ENCODE measurements at places on chromosomes 4 and X.
A peak's percentile ranks its signal among the peaks of the same experiment; 100 is the strongest.

GRCh38 chr4:71009890-71010588, 16.6 kb downstream of the DCK start:
- no peak for DNase-seq

- no peak for DNase-seq
Measured at GRCh38 chr4:173177232-173177631, 8.6 kb downstream of the GALNT7 start.

DNA sequence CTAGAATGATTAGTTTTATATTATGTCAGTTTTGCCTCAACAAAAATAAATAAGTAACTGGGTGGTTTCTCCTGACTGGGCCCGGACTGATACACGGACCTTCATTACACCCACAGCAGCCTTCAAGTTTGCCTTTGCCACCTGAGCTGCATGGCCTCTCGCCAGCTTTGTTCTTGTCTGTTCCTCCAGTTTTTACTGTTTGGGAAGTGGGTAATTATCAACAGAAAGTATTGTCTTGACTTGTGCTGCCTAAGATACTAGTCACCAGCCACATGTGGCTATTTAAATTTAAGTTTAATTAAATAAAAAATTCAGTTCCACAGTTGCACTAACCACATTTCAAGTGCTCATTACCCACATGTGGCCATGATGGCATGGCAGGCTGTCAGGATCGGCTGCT, 74.7 kb upstream of the INTU start:
- no peak for DNase-seq

- no peak for DNase-seq
Measured at GRCh38 chr4:131316086-131316485, 1833.0 kb upstream of the PCDH10 start.

- no peak for DNase-seq
Measured at GRCh38 chr4:45316257-45316656, 589.9 kb upstream of the GNPDA2 start.

GRCh38 chrX:49840679-49841078, 11.6 kb downstream of the PAGE4 start:
- DNase-seq: no peak

DNA sequence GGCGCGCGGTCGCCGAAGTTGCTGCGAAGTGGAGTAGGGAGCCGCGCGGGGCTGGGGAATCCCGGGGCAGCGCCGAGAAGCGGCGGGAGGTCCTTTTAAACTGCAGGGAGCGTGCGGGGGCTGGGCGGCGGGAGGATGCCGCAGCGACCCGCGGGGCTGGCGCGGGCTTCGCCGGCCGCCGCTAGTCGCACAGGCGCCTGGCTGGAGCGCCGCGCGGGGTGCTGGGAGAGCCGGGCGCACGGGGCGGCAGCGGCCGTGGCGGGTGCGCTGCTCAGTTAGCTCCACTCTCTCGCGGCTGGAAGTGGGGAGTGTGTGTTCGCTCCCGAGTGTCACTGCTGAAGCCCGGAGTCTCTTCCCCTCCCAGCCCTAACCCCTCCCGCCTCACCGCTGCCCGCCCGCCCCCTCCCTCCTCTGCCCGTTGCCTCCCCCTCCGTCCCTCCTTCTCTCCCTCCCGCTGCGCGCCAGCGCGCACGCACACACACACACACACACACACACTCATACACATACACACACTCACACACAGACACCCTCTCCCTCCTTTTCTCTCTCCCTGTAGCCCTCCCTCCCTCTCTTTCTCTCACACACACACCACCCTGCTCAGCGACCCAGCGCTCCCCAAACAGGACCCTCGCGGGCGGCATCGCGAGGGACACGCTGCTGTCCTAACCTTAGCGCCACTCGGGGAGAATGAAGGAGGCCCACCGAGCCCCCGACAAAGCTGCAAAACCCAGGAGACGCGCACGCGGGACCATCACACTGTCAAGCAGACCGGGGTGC, at the start of gene NDNF:
Gene NDNF, minus strand, starts transcription at position 312 of the 780 bp plus-strand sequence. CDS start 26,698 bp downstream, outside the sequence.
- DNase-seq: no peak

GRCh38 chr4:172521248-172521647, 647.4 kb upstream of the GALNT7 start:
- DNase-seq: no peak

GRCh38 chr4:38366997-38367396, 297.0 kb upstream of the KLF3 start:
- DNase-seq: no peak

GRCh38 chrX:123959281-123960063, 2.0 kb upstream of the STAG2 start:
- no peak for DNase-seq

DNA sequence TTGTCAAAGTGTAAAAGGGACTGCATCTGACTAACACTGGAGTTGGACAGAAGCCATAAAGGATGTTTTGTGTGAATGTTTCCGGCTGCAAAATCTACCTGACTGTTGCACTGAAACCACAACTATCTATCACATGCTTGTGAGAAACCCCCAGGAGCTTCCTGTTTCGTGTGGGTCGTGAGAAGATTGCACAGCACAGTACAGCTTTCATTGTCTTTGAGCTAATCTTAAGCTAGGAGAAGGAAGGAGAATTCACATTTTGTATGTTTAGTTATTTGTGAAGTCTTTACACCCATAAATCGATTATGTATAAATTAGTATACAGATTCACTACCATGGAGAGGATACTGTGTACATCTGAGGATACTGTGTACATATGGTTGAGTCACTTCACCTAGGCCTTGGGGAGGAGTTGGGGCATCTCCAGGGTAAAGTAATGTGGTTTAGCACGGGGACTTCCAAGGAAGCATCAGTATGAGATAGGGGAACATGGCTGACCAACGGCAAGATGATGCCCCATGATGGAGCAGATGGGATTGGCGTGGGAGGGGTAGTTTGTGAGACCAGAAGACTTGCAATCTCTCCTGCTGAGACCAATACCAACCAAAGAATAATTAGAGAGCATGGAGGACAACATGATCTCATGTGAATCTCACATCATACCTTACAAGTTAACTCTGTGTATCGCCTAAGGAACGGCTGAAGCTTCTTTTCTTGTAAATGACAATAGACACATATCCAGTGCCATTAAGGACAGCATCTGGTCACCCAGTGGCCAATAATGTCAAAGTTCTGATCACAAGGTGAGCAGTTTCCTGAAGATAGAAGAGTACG, 43.1 kb upstream of the FAM9C start:
- DNase-seq: no peak

- DNase-seq: no peak
Measured at GRCh38 chrX:44997282-44997812, 124.4 kb downstream of the KDM6A start.

- DNase-seq: no peak
Measured at GRCh38 chr4:123966990-123967769, 570.6 kb downstream of the SPRY1 start.

- no peak for DNase-seq
Measured at GRCh38 chrX:12411831-12412230, 273.6 kb downstream of the FRMPD4 start.

DNA sequence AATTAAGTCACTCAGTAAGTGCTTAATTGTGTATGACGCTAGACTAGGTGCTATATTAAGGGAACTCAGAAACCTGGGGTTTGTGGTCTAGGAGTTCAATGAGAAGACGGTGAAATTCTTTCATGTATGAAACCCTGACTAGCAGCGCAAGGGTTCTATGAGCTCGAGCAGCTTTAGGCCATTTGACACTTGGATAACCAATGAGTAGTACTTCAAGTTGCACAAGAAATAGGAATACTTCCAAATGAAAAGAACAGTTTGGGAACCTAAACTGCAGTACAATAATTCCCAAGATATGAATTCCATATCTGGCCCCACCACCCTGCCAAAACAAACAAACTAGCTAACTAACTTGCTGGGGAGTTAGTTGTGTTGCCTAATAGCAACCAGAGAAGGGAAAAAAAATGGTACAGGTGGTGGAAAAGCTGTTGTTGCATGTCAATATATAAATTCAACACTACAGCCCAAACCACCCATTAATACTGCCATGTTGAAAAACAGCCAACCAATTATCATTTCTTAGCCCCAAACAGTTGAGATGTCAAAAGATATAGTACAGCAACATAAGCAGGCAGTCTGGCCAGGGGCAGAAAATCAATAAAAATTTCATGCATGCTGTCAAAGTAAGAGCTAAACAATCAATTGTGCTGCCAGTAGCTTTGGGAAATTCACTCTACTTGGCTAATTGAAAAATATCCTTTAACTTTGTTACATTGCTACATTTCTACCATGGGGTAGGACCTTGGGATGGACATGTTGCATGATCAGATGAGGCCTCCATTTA, 54.6 kb upstream of the MCF2 start:
- no peak for DNase-seq

DNA sequence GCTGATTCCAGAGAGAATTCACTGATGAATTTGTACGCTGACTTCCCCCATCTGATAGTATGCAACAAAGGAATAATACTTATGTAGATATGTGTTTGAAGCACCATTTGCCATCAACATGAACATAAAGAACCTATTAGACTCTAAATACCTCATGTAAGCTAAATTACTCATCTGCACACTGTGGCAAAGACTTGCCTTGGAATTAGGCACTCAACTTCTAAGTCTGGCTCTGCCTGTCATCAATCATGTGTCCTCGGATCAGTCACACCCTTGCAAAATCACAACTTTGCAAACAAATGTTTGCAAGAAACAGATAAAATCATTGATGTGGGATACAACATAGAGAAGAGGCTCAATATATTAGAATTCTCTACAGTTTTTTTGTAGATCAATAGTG, 169.9 kb upstream of the LDB2 start:
- no peak for DNase-seq

GRCh38 chr4:101050088-101050836, 297.1 kb downstream of the PPP3CA start:
- no peak for DNase-seq

DNA sequence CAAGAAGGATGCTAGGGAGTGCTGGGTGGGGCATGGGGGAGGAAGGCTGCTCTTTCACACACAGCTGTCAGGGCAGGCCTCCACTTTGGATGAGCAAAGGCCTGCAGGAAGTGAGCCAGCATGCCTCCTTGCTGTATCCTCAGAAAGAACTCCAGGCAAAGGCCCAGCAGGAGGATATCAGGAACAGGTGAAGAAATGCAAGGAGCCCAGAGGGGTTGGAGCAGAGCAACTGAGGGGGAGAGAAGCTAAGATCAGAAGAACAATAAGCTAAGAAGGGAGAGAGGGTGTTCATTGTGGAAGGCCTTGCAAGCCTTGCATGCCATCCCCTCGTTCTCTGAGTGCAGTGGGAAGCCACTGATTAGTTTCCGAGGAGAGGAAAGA, 115.1 kb downstream of the CAMK2D start:
- no peak for DNase-seq

DNA sequence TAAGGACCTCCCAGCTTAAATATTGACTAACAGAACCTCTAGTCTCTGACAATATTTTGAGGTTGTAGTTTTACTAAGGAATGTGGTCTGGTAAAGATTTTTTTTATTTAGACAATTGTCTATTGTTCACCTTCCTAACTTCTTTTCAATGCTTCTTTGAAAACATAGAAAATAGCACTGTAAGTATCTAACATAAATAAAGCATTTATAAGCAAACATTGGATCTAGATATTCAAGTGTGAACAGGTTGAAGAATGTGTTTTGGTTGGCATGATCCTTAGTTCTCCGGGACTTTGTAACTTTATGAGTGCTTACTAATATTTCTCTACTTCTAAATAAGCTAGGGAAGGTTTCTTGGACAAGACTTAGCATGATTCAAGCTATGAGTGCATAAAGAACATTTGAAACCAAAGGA, 285.4 kb upstream of the ARSJ start:
- no peak for DNase-seq

GRCh38 chrX:7985568-7985967, 58.4 kb upstream of the PNPLA4 start:
- no peak for DNase-seq

- DNase-seq: no peak
Measured at GRCh38 chr4:121370729-121371325, 10.0 kb downstream of the QRFPR start.

GRCh38 chr4:54315561-54316538, 86.8 kb downstream of the PDGFRA start:
- no peak for DNase-seq

GRCh38 chr4:39994406-39994805, 16.7 kb upstream of the PDS5A start:
- DNase-seq: no peak

DNA sequence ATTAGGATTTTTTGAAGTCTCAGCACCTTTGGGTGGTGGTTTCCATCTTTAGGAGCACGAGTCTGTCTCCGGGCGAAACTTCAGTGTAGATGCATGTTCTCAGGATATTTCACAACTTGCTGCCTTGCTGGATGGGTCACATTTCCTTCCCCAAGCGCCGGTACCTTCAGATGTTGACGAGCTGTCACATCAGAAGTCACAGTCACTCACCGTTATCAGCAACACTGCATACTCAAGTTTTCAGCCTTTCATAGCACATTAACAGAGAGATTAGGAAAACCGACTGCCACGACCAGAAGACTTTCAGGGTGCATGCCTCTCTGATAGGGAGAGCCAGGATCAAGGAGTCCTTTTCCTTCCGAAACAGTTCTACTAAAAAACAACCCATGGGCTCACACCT, 77.8 kb downstream of the SHROOM2 start:
- no peak for DNase-seq

DNA sequence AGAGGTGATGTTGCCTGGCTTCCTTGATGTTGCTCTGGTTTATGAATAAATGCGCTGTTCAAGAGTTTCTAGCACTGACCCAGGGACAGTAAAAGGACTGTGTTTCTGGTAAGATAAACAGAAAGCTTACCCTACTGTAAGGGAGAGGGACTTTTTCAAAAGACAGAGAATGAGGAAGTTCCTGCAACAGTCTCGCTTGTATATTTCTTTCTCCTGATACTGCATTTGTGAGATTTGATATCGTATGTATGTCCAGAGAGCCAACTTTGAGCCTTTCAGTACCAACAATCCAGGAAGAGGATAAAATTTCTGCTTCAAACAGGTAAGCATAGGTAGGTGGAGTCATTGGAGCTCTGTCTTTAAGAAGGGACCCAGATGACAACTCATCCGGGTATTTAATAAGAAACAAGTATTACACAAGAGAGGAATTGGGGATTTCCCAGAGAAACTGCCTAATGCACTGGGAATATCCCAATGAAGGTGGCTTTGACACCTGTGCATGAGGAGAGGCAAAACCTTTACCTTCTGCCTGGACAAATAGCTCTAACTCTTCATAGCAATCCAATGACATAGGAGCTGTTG, 773 bp downstream of the DAPP1 start:
- no peak for DNase-seq

DNA sequence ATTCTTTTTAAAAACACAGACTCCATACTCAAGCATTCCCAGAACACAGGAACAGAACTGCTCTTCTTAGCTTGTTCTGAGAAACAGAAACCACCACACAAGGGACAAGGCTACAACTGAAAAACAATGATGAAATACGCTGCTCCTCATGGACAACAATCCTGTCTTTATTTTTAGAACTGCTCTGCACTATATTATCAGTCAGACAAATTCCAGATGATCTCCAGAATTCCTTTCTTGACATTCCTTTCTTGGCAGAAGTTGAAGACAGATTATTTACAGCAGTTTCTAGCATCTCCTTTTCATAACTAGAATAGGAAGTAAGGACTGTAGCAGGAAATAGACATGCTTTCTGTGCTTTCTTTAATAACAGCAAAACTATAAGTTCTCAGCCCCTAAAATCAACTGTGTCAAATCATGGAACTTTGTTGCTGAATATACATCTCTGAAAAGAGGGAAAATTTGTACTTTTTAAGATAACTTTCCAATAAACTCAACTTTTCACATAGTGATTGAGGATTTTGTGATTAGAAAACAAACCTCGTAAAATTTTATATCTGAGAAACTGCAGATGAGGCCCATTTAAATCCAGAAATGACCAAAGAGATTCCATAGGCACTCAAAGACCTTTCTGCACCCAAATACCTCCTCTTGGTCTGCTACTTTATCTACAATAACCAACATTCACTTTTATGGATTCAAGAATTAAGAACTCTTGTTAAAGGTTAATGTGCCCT, 35.9 kb downstream of the ANTXR2 start:
- peak; percentile 58 for DNase-seq

GRCh38 chr4:58166490-58166889, 1056.3 kb upstream of the IGFBP7 start:
- no peak for DNase-seq
